ENCODE measurements at places on chromosomes 16 and 17.
A peak's percentile ranks its signal among the peaks of the same experiment; 100 is the strongest.

DNA sequence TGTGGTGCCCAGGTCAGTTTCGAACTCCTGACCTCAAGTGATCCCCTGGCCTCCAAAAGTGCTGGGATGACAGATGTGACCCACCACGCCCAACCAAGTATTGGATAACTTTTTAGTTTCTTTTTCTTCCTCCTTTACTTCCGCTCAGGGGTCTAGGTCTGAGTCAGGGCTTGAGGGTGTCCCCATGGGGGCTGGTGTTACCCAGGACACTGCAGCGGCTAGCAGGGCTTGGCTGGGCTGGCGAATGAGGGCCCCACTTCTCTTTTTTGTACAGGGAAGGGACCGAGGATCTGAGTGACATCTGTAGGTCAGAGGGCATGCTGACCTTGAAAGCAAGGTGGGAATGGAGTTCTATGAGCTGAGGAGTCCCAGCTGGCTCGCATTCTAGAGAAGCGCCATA lies 24.9 kb downstream of the RAB11FIP3 start:
- DNase-seq: no peak

- DNase-seq: no peak
Observed at GRCh38 chr17:65515512-65515911, 45.9 kb downstream of the AXIN2 start.

DNA sequence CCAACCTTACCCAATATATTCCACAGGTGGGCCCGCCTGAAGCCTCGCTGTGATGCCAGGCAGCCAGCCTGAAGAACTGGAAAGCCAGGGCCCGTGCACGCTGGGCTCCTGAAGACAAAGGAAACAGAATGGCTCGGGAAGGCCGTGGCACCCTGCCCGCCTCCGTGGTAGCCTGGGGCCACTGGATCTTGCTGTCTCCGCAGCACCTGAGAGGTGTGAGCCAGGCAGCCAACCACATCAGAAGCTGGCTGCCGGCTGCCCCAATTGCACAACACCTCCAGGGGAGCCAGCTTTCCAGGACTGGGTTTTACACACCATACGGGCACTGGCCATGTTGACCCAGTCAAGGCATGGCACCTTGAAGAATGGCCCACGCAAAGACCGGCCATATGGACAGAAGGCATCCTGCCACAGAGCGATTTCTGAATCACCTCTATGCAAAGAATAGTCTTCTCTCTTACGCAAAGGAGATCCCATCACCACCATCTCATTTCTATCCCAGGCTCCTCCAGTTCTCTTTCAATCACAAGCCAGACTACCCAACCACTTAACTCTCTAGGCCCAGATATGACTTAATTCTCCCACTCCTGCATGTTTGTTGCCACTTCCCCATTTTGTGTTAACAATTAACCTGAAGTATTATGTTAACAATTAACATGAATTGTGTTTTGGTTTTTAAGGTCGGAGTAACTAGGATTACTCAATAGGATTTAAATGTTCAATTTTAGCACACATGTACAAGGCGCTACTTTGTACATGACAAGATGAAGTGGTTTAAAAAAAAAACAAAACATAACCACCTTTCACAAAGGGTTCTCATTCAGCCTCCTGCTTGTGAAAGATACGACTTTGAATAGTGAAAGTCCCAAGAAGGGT lies 32.1 kb downstream of the ZFHX3 start:
- peak; percentile 18 for DNase-seq

GRCh38 chr16:8893976-8894690 lies 12.0 kb downstream of the LITAFD start:
- DNase-seq: no peak

- peak; percentile 88 for DNase-seq
Observed at GRCh38 chr16:11016993-11017392, 72.6 kb downstream of the CLEC16A start.

GRCh38 chr17:67542219-67543114 lies 165.4 kb downstream of the PITPNC1 start:
- DNase-seq: no peak

GRCh38 chr17:1216217-1217088 lies 36.7 kb upstream of the ABR start:
- DNase-seq: no peak

DNA sequence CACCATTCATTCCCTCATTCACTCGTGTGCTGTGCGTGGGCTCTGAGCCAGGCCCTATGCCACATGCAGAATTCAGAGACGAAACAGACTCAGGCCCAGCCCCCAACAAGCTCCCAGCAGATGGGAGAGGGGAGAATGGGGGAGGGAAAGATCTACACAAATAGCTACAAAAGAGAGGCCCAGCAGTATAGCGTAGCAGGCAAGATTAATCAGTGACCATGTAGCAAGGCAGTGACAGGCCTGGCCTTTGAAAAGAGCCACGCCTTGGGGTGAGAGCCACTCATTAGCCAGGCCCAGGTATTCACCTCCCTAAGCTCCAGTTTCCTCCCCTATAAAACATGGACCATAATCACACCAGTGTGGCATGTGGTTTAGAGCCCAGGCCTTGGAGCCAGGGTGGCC lies 16.4 kb upstream of the KRT19 start:
- DNase-seq: peak; percentile 98

DNA sequence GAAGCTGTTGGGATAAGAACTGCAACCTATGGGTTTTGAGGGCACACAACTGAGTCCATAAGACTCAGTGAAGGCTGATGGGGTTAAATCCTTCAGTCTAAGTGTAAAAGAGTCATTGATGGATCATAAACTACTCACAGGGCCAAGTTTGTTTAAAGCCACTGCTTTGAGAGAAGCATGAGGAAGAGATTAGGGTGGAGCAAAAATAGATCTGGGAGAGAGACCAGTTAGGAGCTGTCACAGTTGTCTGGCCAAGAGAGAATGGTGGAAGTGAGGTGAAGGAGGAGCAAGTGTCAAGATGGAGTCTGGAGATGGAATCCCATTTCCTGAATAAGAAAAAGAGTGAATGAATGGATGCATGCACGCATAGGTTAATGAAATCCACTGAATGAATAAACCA lies 379.1 kb upstream of the CDH11 start:
- no peak for DNase-seq

All from NCI-H69 (cell line).